ENCODE measurements at places on chromosomes 4 and X. TPM values are rescaled to one million over a fixed set of nuclear protein-coding genes. Genes with fewer than 3 reads are reported as not detected.

GRCh38 chr4:15336410-15337167, 91.2 kb upstream of the C1QTNF7 start:
- DNase-seq = no peak

- DNase-seq = no peak
Observed at GRCh38 chr4:133270021-133270570, 121.0 kb downstream of the PCDH10 start.

The TLR6 gene
- total RNA-seq = 2.2 TPM

The PRDM5 gene
- 9.2 TPM for total RNA-seq

The NLGN3 gene
- 0.67 TPM for total RNA-seq

The ERVMER34-1 gene
- total RNA-seq = 0.77 TPM
